SJCRH30 (cell line): ENCODE measurements at places on chromosomes 7 and 10.

DNA sequence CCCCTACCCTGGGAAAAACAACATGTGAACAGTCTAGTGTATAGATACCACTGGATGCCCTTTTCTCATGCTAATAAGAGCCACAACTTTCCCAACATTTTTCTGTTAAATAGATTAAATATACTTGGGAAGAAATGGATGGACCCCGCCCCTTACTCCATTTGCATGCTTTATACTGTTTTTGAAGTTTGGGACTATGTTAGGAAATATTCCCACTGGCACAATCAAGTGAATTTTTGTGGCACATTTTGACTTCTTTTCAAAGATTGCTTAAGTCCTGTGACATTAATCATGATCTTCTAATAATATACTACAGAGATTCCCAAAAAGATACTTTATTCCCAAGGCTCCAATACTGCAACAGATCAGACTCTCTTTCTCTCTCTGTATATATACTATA is 216.6 kb downstream of the TWIST1 start:
- no peak for DNase-seq

DNA sequence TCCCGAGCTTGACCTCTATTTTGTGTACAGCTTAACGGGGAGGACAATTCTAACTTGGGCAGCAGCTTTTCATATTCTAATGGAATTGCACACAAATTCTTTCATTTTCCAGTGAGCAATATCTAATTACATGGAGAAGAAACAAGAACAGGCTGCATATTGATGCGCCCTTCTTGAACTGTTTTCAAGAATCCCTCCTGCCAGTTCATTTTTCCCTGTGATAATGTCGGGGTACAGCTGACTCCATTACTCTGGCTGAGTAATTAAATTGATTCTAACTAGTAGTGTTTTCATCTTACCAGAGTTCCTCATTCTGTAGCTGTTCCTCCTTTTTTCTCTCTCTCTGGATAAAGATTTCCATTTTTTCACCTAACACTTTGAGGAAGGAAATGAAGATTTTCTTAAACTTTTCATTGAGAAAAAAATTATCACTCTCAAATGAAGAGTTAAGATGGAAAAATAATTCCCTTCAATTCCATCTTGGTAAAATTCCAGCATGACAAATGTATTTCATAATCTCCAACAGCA is 190.9 kb downstream of the FANK1 start:
- no peak for DNase-seq

DNA sequence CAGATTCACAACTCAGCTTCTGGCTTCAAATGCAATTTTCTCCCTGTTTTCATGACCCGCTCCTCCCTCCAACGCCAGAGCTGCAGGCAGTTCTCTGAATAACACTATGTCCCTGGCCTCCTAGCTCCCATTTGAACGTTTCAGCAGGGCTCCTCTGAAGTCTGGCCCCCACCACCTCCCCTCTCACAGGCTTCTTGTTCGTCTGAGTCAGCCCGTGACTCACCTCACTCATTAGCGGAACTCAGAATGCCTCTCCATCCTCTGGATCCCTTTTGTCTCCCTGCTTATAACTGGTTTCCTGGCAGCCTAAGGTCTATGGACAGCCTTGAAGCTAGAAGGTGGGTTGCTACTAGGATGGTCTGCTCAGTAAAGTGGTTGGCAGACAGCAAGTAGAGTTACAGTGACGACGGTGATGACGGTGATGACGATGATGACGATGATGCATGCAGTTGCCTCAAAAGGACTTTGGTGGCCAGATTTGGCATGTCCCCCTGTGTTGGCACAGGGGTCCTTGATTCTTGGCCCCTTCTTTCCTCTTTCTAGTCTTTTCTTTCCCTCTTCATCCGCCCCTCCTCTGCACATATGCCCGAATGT is 83.3 kb upstream of the MKLN1 start:
- DNase-seq, result peak; percentile 31

- DNase-seq, result no peak
Observed at GRCh38 chr10:70363292-70363691, 19.1 kb downstream of the LRRC20 start.

- peak; percentile 32 for DNase-seq
Observed at GRCh38 chr10:107409522-107409921, 245.0 kb upstream of the SORCS1 start.

GRCh38 chr10:102262744-102263370 is 17.5 kb downstream of the GBF1 start:
- peak; percentile 100 for DNase-seq

- DNase-seq, result no peak
Observed at GRCh38 chr7:128203710-128204214, 37.3 kb upstream of the LEP start.

- no peak for DNase-seq
Observed at GRCh38 chr7:25216837-25217236, 11.4 kb downstream of the NPVF start.

DNA sequence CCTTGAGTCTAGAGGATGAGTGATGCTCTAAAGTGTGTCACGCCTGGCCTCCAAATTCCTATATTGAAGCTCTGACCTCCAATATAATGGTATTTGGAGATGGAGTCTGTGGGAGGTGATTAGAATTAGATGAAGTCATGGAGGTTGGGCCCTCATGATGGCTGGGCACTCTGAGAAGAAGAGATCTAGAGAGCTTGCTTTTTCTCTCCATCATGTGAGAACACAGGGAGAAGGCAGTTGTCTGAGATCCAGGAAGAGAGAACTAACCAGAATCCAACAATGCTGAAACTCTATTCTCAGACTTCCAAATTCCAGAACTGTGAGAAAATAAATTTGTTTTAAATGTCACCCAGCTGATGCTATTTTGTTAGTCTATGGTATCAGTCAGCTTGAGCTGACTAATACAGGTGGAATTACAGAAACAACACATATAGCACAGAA is 15.1 kb downstream of the RNF216 start:
- DNase-seq, result no peak
